Stimulated activated CD8-positive, alpha-beta memory T cell treated with anti-CD3 and anti-CD28 coated beads, Interleukin-2, amount 100 ng/mL, for 1 hour (primary cell): ENCODE measurements at places on chromosomes 5 and 9.

GRCh38 chr5:10726179-10726912 lies 34.7 kb downstream of the DAP start:
- DNase-seq: no peak

- DNase-seq: no peak
These were observed 21.9 kb downstream of the ARHGEF37 start for GRCh38 chr5:149603210-149603609.

DNA sequence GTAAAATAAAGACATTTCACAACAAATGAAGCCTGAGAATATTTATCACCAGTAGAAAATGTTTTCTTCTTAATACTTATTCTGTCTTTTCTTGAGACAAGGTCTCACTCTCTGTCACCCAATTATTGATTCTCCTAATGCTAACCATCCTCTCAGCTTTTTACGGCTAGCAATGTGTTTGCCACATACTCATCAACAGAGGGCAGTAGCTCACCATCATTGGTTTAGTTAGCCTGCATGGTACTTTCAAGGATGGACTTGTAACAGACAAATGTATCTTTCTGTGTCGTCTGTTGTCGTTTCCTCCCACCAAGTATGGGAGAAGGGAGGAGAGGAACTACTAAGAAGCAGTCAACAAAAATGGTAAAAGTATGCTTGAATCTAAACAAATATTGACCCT lies 5.9 kb upstream of the ACO1 start:
- no peak for DNase-seq

- DNase-seq: no peak
These were observed 16.5 kb downstream of the TPPP start for GRCh38 chr5:676699-677076.

- no peak for DNase-seq
These were observed 15.6 kb upstream of the SPATA24 start for GRCh38 chr5:139419226-139420192.

DNA sequence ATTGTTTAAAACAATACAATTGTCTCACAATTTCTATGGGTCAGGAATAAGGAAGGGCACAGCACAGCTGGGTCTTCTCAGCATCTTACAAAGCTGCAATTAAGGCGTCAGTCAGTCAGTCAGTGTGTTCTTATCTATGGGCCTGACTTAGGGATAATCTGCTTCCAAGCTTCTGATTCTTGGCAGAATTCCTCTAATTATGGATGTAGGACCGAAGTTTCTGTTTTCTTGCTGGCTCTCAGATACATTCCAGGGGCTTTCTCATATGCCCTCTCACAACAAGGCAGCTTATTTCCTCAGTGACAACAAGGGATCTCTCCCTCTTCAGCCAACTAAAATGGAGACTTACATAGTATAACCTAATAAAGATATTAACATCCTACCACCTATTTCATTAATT lies 1925.3 kb upstream of the ACO1 start:
- no peak for DNase-seq

DNA sequence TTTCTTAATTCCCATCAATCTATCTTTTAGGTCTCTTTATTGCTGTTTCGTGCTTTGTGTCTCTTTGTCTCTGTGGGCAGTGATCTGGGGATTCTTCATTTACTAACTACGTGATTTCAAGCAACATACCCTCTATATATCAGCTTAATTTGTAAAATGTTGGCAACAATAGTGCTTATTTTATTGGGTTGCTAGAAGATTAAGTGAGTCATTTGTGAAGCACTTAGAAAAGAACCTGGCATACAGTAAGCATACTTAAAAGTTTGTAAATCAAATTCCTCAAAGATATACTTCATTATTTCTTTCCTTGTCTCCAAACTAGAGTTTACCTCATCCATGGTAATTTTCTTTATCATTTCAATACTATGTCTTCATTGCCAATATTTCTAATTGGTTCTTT lies 669.7 kb downstream of the MAT2B start:
- no peak for DNase-seq

GRCh38 chr9:17777465-17777864 lies 198.6 kb downstream of the SH3GL2 start:
- DNase-seq: no peak

- no peak for DNase-seq
These were observed 21.3 kb upstream of the MEGF9 start for GRCh38 chr9:120735415-120736126.

GRCh38 chr5:37111426-37112382 lies 137.5 kb downstream of the CPLANE1 start:
- no peak for DNase-seq

- no peak for DNase-seq
These were observed 278.4 kb downstream of the EBF1 start for GRCh38 chr5:158821331-158821730.
